ENCODE measurements at places on chromosomes 1 and 21.

- DNase-seq = no peak
Measured at GRCh38 chr1:39877980-39878956, 5.0 kb downstream of the TRIT1 start.

GRCh38 chr1:224065455-224065854 lies 48.5 kb upstream of the FBXO28 start:
- DNase-seq = no peak

- no peak for DNase-seq
Measured at GRCh38 chr1:1876335-1876930, 14.5 kb downstream of the GNB1 start.

GRCh38 chr1:23354245-23354644 lies 10.2 kb upstream of the HNRNPR start:
- no peak for DNase-seq

DNA sequence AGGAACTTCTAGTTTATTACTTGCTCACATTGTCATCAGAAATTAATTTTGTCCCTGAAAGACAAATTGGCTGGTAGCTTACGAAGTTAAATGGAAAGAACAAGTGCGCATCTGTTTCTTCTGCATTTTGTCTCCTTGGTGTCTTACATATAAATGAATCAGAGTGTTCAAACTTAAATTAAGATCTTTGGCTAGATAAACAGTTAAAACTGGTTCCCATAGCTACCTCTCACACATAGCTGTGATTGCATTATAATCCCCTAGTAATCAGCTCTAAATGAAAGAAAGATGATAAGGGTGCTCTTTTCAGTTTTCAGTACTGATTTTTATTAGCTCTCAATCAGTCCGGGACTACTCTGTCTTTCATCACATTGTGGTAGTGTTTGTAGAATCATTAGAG lies 124.2 kb upstream of the LMO4 start:
- DNase-seq = no peak

- no peak for DNase-seq
Measured at GRCh38 chr1:61397935-61398334, 315.6 kb downstream of the NFIA start.

DNA sequence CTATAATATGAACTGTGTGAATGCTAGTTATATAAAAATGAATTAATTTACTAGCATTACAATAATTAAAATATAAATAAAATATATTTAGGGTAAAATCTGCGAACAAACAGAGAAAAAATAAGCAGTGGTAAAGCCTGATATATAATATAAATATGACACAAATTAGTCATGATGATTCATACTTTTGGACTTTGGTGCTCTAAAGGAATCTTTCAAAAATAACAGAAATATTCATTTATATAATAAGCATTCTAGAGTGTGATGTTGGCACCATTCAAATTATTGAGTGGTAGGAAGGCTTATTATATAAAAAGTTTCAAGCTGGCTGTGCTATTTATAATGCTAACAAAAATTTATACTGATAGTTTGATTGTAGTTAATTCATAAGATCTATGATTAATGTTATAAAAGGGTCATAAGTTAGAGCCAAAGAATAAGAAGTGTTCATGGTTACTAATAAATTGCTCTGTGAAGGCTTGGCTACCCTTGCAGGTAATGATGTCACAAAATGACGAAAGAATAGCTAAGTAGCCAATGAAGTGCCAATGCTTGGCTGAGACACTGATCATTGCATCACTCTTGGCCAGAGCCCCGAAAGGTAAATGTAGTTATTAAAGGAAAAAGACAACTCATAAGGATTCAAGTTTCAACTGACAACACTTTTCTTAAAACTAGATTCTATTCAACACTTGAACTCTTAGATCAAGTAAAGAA lies 108.7 kb downstream of the USH2A start:
- no peak for DNase-seq

GRCh38 chr1:246565751-246566127 lies 322 bp downstream of the TFB2M start:
- DNase-seq = peak; percentile 65

DNA sequence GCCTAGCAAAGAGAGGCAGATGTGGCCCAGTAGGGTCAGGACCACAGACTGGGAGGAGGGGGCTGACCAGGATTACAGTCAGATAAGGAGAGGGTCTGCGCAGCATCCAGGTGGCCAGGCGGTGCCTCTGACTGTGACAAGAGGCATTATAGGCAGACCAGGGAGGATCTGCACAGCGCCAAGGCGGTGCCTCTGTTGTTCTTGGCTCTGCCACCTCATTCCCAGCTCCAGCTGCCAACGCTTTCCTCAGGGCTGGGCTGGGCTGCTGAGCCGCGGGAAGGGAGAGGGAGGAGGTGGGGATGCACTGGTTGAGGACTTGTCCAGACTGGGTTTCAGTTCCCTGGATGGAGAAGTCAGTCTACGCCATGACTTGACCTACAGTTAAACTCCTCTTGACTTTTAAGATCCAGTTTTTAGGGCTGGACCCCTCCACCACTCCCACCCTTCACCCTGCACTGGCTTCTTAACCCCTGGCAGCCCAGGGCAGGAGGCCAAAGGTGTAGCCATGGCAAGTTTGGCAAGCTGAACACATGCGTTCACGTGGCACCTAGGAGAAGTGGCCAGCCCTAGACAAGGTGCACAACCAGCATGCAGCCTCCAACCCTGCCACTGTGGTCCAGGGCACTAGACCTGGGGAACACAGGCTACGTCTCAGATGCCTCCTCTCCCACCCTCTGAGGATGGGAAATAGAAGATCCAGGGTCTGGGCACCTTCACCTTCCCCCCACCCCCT lies 4.5 kb upstream of the CRABP2 start:
- DNase-seq = peak; percentile 77

GRCh38 chr1:91803847-91804545 lies 82.0 kb downstream of the TGFBR3 start:
- DNase-seq = no peak

DNA sequence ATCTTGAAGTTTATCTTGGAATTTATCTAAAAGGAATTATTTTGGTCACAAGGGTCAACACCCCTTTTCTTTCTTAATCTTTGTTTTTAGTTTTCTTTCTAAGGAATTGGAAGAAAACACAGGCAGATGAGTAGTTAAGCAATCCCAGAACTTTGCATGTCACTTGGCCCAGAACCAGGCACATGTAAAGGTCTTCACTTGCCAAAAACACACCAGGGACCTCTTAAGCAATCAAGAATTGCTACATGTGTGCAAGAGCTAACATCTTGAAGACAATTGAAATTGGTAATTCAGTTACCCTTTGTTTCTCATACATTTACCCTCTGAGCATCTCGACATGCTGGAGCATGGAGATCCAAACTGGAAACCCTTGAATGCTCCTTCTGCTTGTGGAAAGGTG lies 114.2 kb downstream of the ZC3H11B start:
- DNase-seq = no peak

DNA sequence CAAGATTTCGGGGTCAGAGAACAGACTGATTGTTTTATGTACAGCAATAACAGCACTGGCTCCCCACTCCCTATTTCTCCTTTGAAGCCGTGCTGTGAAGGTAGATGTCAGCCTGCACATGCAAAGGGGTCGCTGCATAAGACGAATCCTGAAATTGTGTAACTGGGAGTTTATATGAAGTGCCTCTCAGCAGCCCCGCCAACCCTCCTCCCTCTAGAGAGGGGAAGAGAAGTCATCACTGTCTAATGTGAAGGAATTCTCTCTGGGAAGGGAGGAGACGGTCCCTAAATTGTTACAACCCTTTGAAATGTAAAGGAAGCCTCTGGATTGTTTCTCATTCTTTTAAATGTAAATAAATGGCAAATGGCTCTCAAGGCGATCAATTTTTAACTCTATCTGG lies 545.3 kb downstream of the PLA2G4A start:
- no peak for DNase-seq

DNA sequence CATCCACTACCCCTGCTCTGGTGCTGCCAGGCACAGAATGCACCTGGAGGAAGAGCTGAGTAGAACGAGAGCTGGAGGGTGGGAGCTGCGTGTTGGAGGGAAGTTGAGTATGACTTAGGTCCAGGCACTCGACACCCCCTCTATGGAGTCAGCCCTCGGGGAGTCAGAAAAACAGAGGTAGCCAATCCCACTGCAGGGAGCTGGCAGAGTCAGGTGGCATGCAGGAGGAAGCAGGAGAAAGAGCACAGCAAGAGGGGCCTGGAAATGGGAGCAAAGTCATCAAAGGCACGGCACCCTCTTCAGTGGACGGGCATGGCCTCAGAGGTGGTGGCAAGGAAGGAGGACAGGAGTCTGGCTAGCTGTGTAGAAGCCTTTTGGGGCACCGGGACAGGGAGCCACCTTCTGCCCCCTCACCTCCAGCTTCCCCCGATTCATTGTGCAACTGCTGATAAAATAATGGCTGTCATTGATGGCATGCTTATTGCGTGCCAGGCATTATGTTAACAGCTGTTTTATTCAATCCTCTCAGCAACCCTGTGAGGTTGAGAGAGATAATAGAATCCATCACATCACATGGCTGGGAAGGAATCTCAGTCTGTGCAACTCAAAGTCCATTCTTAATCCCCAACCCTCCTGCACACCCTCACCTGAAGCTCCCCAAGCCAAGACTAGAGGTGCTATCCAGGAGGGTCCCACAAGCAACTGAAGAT lies 42.0 kb downstream of the C1orf198 start:
- DNase-seq = no peak

DNA sequence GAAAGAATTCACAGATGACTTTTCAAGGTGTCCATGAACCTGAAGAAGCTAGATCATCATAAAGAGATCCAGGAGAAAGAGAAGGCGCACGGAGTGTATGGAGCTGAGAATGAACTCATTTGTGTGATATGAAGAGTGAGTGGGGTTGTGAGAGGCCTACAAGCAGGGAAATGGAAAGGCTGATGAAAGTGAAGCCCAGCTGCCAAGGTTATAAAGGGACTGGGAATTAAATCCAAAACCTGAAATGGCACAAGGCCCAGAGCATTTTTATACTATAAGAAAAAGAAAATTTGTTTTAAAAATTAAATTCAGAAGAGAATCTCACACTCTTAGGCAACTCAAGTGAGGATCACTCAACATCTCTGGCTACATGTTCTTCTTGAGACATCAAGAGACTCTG lies 43.4 kb downstream of the HSD3B1 start:
- DNase-seq = no peak

Data from NCI-H524 (cell line).